ENCODE measurements at places on chromosomes 16 and 17.

GRCh38 chr17:28145348-28145747, 102.9 kb downstream of the NLK start:
- DNase-seq, result no peak

GRCh38 chr17:70074236-70074830, 692 bp upstream of the KCNJ16 start:
- DNase-seq, result no peak

- no peak for DNase-seq
These were observed 75.8 kb downstream of the ADAMTS18 start for GRCh38 chr16:77359065-77359502.

DNA sequence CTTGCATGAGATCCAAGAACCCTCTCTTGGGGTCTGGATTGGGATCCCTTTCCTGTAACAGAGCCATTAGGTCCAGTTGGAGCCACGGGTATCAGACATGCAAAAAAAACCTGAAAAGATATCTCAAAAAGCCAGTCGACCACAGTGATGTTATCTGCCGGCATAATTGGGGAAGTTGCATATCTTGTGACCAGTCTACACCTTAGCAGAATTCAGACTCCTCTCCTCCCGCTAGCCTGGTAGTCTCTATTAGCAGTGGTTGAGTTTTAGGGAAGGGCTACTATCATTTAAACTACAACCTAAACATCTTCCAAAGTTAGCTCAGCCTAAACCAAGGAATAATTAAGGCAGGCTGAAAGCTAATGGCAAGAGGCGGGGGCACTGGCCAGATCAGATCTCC, 16.2 kb upstream of the PSMD7 start:
- no peak for DNase-seq

DNA sequence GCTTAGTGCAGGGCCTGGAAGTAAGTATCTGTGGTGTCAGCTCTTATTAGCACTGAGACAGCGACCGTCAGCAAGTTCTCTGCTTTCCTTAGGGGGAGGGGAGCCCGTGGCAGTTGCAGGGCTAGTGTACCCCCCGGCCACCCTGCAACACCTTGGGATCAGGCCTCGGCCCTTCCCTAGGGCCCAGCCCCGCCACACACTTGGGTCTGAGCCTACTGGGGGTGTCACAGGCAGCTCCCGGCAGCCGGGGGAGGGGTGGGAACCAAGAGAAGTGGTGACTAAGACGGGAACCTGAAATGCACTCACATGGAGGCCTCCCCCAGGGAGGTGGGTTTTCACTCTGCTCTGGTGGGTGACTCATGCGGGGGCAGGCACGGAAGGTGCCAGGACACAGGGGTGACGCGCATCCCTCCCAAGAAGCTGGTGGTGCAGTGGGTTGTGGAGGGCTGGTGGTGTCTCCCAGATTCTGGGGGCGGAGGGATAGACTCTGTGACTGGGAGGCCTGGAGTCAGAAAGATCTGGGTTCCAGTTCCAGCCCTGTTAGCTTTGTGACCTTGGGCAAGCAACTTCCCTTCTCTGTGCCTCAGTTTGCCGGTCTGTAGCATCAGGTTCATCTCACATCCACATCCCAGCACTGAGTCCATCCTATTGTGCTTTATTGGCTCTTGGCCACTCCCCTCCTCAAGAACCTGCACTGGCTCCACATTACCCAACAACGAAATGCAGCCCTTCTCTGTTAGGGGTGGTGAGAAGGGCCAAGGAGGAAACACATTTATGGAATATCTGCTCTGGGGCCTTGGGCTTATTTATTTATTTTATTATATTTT, 44.5 kb downstream of the LAT start:
- peak; percentile 93 for DNase-seq

DNA sequence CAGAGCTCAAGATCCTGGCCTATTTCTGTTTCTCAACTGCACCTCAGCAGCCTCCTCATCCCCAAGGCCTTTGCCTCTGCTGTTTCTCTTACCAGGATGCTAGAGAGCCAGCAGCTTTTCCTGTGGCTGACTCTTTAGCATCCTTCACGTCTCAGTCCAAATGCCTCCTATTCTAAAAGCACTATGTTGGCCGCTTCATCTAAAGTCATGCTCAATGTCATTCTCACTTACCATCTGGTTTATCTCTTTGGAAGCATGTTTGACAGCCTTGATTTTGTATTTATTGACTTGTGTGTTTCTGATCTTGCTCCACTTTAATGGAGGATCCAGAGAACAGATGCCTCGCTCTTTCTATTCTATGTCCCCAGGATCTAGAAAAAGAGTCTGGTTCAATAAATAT, 351.8 kb upstream of the CDH11 start:
- no peak for DNase-seq

DNA sequence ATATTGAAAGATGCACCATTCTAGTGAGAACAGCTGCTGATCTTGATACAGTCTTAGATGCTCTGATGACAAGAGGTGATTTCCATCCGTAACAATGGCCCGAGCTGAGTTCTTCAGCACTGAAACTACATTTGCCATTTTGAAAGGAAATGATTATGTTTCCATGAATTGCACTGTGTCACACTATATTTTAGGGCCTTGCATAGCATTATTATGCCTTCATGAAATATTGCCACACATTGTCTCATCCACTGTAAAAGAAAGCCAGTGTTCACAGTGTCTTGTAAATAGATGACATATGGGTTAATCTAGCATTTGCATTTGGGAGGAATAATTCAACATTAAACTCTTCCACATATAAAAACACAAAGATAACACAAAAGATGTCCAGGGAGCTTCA, 438.3 kb upstream of the PSMD7 start:
- DNase-seq, result no peak

DNA sequence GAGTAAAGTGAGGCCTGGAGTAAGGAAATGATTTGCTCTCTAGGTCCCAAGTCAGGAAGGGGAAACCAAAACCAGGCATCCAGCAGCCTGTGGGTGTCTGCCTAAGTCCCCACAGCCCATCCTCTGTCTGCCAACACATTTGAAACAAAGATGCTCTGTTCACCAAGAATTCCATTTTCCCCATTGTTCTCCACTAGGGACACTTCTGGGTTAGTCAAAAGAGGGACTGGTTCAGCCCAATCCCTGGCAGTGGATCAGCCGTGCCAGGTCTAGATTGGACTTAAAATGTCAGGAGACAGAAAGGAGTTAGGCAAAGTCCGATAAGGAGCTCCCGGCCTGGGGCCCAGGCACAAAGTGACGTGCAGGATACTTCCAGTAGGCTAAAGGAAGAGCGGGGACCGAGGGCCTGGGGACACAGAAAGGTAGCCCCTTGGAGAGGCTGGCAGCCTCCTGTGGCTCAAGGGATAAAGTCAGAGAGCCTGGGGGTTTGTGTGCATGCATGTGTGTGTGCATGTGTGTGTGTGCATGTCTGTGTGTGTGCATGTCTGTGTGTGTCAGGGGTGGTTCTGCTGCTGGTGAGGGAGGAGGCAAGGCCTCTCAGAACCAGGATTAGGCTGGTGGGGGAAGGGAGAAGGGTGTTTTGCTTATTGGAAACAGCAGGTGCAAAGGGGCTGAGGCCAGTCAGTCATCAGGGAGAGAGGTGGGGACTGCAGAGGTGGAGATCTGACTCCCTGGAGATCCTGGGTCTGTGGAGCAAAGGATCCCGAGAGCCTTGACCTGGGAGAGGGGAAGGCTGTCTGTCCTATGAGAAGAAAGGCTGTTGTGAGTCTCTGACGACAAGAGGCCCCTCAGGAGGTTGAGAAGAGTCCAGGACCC, 41.7 kb upstream of the IL34 start:
- no peak for DNase-seq

GRCh38 chr17:21113716-21114115, 13.0 kb upstream of the DHRS7B start:
- DNase-seq, result no peak

GRCh38 chr16:8878523-8878911, 3.6 kb upstream of the LITAFD start:
- no peak for DNase-seq

DNA sequence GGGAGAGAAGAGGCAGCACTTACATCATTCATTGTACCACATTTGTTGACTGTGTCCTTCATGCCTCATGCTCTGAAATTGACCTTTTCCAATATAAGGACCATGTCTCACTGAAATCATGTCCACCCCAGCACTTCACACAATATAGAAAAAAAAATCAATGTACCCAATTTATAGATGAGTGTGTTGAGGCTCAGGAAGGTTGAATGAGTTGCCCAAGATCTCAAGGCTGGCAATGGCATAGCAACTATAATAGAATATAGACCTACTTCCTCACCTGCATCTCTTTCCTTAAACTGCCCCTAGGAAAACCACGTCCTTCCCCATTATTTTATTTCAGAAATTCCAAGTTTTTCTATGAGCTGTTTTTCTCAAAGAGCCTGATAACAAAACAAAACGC, 912 bp upstream of the VAT1L start:
- no peak for DNase-seq

DNA sequence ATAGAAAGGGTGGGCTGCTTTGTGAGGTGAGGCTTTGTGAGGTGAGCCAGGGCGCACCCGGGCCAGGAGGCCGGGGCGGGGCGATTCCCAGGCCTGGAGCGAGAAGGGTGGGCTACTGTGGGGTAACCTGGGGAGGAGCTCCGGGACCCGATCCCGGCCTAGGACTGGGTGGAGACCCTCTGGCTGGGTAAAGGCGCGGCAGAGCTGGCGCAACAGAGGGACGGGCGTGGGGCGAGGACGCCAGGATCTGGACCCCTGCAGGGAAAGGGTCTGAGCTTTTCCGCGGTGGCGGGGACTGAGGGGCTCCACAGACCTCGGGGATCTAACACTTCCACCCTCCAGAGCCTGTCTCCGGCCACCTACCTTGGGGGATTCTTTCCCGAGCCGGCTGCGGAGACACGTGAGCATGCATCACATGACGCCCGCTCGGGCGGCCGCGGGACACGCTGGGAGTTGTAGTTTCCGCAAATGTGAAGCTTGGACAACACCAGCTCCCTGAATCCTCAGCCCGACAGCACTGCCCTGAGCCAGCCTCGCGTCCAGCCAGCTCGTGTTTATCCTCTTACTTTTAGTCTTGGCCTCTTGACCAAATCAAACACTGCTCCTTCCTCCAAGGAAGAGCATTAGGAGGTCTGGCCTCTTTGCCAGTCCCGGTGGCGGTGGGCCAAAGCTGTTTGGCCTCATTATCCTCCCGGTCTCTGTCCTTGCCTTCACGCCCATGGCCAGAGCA, at the start of gene SLC38A7:
Gene SLC38A7, minus strand, starts transcription at position 417 of the 730 bp plus-strand sequence. CDS start 4,644 bp downstream, outside the sequence.
- DNase-seq, result peak; percentile 78

- DNase-seq, result no peak
These were observed 12.5 kb downstream of the ARHGAP23 start for GRCh38 chr17:38440614-38441397.

DNA sequence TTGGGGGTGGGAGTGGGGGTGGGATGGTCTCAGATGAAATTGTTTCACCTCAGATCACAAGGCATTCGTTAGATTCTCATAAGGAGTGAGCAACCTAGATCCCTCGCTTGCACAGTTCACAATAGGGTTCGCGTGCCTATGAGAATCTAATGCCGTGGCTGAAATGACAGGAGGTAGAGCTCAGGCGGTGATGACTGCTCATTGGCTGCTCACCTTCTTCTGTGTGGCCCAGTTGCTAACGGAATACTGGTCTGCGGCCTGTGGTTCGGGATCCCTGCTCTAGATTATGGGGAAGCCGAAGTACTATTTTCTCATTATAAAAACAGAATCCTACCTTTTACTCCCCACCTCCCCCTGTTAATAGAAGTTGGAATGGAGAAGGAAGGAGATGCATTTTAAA, 18.9 kb downstream of the CLTC start:
- no peak for DNase-seq

- no peak for DNase-seq
These were observed 1.3 kb downstream of the ARRB2 start for GRCh38 chr17:4711661-4712181.

GRCh38 chr16:3832668-3833067, 47.8 kb downstream of the CREBBP start:
- no peak for DNase-seq

- DNase-seq, result no peak
These were observed 22.0 kb upstream of the PHLPP2 start for GRCh38 chr16:71746442-71747046.

- peak; percentile 55 for DNase-seq
These were observed 558 bp downstream of the B3GNT9 start for GRCh38 chr16:67150047-67150832.

- no peak for DNase-seq
These were observed 187.5 kb upstream of the SDK2 start for GRCh38 chr17:73831699-73832098.

- no peak for DNase-seq
These were observed 6.5 kb downstream of the IRX5 start for GRCh38 chr16:54936979-54937670.

DNA sequence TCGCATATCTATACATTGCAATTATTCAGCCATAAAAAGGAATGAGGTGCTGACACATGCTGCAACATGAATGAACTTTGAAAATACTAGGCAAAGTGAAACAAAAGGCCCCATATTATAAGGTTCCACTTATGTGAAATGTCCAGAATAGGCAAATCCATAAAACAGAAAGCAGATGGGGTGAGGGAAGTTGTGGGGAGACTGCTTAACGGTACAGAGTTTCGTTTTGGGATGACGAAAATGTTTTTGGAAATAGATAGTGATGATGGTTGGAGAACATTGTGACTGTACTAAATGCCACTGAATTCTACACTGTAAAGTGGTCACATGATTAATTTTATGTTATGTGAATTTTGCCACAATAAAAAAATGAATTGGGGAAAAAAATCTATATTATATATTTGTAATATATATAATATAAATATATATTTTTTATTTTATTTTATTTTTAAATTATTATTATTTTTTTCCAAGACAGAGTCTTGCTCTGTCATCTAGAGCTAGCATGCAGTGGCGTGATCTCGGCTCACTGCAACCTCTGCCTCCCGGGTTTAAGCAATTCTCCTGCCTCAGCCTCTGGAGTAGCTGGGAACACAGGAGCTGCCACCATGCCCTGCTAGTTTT, 4.2 kb upstream of the GNA13 start:
- DNase-seq, result no peak

GRCh38 chr16:1800701-1801100, 7.2 kb upstream of the IGFALS start:
- DNase-seq, result no peak

DNA sequence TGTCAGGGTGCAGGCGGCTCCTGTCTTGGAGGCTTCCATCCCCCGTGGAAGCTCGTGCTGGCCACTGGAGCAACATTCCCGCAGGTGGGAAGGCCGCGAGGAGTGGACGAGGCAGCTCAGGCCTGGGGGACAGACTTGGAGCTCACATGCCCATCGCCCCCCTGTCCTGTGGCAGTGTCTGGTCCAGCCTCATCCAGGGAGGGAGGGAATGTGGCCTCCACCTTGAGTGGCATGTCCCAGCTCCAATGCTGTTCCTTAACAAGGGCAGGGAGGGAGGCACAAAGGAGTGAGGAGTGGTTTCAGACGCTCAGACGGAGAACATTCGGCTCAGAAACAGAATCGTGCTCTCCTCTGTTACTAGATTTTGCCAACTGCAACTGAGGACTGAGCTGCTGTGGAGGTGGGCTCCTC, 159.4 kb upstream of the CHMP6 start:
- no peak for DNase-seq

Measured in stimulated activated CD4-positive, alpha-beta T cell treated with anti-CD3 and anti-CD28 coated beads, Interleukin-2, amount 100 ng/mL, for 24 hours (primary cell).